ENCODE measurements at places on chromosomes 1 and 21. TPM values are rescaled to one million over a fixed set of nuclear protein-coding genes. Genes with fewer than 3 reads are reported as not detected.

- peak; percentile 48 for DNase-seq
These were observed 15.5 kb downstream of the FYB2 start for GRCh38 chr1:56803561-56804156.

DNA sequence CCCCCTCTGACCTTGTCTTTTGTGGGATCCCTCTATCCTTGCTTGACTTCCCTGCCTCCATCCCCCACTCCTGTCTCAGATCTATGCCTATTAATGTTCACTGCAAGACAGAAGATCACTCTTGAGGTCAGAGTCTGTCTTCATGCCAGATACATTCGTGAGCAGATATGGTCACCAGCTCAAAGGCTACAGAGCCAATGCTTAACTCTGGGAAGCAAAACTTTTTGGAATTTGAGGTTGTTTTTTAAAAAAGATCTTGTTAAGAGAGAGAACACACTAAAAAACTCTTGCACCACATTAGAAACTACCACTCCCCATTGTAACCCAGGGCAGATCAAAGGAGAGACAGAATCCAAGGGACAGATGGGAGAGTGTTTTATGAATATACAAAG lies 17.1 kb upstream of the A3GALT2 start:
- DNase-seq, result no peak

DNA sequence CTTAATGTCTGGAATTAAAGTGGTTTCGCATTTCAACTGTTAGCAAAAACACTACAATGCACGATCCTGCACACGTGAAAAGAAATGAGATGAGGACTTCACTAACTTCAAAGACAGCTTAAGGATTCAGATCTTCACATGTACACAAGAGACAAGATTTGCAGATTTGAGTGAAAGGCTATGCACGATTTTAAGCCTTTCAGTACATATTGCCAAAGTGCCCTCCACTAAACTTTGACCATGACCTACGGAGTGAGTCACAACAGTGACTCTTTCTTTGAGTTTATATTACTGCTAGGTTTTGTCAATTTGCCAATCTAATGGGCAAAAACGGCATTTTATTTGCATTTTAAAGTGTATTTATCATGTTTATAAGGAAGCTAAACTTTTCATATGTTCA lies 41.2 kb upstream of the CR1L start:
- DNase-seq, result peak; percentile 12

ATP1A1 gene
- 189 TPM for total RNA-seq

DNA sequence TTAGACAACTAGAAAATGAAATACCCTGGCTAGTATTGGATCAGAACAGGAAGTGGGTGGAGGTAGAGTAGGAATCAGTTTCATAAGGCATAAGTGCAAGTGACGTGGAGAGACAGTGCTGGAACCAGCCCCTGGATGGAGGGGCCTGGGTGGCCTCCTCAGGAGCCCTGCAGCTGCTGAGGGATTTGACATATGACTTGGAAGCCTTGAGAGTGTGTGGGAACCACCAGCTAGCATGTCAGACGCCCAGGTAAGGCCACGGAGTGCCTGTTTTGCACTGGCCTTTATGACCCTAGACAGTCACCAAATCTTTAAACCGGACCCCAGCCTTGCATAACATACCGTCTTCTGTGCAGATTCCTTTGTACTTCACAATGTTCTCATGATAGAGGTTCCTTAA lies 94.4 kb downstream of the RAVER2 start:
- no peak for DNase-seq

DNA sequence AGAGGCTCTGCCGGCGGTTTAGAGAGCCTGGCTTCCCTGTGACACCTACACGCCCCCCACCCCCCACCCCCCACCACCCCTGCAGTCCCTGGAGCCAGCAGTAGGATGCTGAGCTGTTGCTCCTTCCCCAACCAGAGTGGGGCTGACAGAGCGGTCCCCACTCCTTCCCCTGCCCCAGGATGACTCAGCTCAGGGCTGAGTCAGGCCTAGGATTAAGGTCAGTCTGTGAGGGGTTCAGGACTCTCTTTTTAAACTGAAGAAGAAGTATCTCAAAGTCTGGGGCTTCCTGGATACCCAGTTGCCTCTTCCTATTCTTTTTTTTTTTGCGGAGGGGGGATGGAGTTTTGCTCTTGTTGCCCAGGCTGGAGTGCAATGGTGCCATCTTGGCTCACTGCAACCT lies 19.1 kb downstream of the DMBX1 start:
- DNase-seq, result peak; percentile 71

- DNase-seq, result no peak
These were observed 11.6 kb upstream of the POFUT2 start for GRCh38 chr21:45299026-45299863.
